ENCODE measurements at places on chromosomes 3 and 15. TPM values are rescaled to one million over a fixed set of nuclear protein-coding genes. Genes with fewer than 3 reads are reported as not detected.

GRCh38 chr3:39053696-39054095, 1.9 kb downstream of the WDR48 start:
- H3K27me3 ChIP-seq: no peaks in the 10 kb centered on the region
- no peak overlapping the region for H3K4me3 ChIP-seq
- no peak overlapping the region for H3K27ac ChIP-seq
- H3K4me1 ChIP-seq: peaks cover 26% of the 10 kb centered on the region

Gene SLC51A
- not detected for total RNA-seq

Gene C15orf62
- total RNA-seq: not detected

DNA sequence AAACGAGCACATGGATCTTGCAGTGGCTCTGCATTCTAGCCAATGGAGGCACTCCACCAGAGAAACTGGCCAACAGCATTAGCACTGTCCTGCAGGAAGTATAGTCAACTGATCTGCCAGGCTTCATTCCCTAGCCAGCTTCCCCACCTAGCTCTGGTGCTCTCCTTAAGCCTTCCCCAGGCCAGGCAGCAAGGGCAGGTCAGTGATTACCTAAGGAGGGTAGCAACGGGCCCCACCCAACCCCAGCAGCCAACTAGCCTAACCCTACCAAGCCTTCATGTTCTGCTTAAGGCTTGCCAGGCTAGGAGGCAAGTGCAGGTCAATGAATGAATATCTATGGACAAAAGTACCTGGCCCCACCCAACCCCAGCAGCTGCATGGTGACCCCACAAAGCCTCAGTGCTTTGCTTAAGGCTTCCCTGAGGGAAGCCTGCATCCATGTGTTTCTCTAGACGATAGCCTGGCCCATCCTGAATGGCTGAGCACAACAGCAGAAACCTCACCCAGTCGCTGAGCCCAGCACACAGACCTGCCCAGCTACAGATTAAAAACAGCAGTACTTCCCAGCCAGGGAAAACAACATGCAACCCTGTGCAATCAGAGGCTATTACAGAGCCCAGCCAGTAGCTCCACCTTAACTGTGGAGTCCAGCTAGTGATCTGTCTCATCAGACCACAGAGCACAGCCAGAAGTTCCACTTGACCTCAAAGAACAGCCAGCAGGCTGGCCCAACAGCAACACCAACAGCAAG, 28.5 kb downstream of the THBS1 start:
- H3K36me3 ChIP-seq: no peaks in the 10 kb centered on the region
- H3K4me3 ChIP-seq: no peak overlapping the region
- no peak for DNase-seq
- H3K27ac ChIP-seq: no peak overlapping the region

Gene ARRDC4
- total RNA-seq: 31.0 TPM

- H3K36me3 ChIP-seq: no peaks in the 10 kb centered on the region
- H3K4me3 ChIP-seq: no peak overlapping the region
- no peak for DNase-seq
- H3K27me3 ChIP-seq: no peaks in the 10 kb centered on the region
- H3K27ac ChIP-seq: no peak overlapping the region
Measured at GRCh38 chr15:78088773-78089080, 3.6 kb upstream of the SH2D7 start.

All from thoracic aorta (tissue), 2 donors.